Activated T-cell treated with anti-CD3 and anti-CD28 coated beads for 4 hours (primary cell): ENCODE measurements at places on chromosomes 12 and 14.

DNA sequence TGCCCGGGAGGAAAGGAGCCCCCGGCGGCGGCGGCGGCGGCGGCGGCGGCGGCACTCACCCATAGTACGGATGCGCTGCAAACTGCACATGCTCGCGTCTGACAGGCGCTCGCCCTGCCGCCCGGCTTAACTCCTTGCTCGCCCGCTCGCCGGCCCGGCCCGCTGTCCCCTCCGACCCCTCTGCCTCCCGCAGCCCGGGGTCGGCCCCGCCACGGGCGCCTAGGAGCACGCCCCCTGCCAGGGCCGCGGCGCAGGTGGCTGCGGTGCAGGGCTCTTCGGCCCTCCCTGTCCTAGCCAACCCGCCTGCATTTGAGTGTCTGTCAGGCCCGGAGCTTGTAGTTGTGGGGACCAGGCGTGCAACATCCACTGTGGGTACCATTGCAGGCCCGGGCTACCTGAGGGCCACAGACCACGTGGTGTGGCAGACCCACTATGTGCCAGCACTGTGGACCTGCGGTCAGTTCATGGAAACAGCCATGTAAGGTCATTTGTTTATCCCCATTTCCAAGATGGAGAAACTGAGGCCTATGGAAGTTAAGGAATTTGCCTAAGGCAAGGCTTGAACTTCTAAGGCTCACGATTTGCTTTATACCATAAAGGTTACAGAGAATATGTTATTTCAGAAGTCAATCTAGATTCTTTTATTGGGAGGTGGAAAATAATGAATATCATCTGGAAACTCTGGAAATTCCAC is 17.6 kb upstream of the PLEKHH1 start:
- no peak for DNase-seq

GRCh38 chr12:64544371-64545080 is 65.8 kb upstream of the RASSF3 start:
- DNase-seq = no peak

- no peak for DNase-seq
These were observed 95.9 kb downstream of the TTC7B start for GRCh38 chr14:90720336-90720735.

- DNase-seq = no peak
These were observed 17.7 kb downstream of the DNAL1 start for GRCh38 chr14:73662487-73662943.

GRCh38 chr12:114682785-114683708 is 928 bp downstream of the TBX3 start:
- no peak for DNase-seq

DNA sequence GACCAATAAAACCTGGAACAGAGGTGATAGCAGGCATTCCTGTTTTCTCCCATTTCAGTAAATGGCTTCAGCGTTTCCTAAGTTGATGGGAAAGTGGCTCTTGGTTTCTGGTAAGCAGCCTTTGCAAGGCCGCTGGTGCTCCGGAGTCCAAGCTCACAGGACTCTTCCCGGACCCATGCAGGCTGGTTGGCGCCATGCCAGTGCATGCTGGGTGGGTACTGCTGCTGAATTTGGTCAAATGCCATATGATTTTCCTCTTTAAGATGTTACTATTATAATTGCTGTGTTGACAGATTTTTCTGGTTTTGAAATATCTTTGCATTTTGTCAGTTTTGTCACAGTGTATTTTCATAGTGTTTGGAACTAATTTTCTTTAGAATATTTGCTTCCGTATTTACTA is 27.7 kb downstream of the PPP2R5C start:
- no peak for DNase-seq

DNA sequence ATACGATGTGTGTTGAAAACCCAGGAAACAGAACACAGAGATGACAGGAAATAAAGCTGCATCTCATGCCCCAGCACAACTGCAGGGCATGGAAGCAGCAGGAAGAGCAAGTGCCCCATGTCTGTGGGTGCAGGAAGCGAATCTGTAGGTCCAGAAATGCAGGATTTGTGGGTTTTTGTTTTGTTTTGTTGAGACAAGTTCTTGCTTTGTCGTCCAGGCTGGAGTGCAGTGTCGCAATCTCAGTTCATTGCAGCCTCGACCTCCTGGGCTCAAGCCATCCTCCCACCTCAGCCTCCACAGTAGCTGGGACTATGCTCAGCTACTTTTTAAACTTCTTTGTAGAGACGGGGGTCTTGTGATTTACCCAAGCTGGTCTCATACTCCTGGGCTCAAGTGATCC is 6.2 kb upstream of the RPS6KL1 start:
- DNase-seq = no peak

DNA sequence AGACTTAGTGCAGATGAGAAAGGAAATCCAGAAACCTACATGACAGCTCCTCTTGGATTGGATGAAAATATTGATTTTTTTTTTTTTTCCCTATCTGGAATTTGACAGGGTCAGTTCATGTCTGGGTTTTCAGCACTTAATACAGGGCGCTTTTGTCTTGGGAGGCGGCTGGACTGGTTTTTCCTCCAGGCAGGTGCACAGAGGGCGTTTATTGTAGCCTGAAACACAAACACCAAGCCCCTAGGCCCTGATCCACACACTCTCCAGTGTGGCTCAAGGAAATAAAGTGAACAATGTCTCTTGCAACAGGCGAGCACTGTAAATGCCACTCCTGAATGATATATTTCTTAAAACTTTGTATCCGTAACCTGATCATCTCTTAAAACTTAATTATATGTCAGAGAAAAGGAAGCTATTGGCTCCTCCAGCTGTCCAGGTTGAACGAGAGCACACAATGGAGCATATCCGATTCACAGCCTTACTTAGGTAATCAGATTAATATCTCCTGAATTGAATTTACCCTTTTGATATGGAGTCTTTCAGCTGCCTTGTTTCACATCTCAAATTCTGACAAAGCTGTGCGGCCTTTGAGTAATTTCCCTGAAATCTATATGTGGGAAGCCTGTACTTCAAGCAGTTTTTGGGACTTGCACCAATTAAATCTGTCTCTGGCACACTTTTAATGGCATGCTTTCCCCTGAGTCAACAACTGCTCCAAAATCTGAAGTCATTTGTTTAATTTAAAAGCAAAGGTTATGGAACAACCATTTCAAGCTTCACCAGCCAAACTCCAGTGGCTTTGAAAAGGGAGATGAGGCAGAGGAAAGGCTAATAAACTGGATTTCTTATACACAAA is 485.7 kb downstream of the ZFP36L1 start:
- DNase-seq = no peak
